H7 (cell line): ENCODE measurements at places on chromosomes 4 and X. TPM values are rescaled to one million over a fixed set of nuclear protein-coding genes. Genes with fewer than 3 reads are reported as not detected.
A peak's percentile ranks its signal among the peaks of the same experiment; 100 is the strongest.

- DNase-seq: peak; percentile 77
These were observed 1.5 kb downstream of the ADRA2C start for GRCh38 chr4:3767570-3768288.

Gene POU3F4
- 0.37 and 0.52 TPM in 2 replicates for total RNA-seq

Gene DMP1
- not detected in 2 replicates for total RNA-seq

DNA sequence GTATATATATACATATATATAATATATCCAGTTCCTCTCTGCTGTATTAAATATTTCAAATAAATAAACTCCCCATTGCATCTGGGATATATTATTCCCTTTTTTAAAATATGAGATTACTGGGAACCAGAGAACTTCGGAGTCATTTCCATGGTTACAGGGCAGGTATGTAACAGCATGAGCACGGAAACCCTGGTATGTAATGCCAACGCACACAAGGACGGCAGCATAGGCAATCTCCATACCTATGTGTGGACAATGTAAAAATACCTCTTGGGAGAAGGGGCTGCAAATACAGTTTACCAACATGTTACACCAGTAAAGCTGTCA, 62.8 kb downstream of the NUDT10 start:
- DNase-seq: no peak

DNA sequence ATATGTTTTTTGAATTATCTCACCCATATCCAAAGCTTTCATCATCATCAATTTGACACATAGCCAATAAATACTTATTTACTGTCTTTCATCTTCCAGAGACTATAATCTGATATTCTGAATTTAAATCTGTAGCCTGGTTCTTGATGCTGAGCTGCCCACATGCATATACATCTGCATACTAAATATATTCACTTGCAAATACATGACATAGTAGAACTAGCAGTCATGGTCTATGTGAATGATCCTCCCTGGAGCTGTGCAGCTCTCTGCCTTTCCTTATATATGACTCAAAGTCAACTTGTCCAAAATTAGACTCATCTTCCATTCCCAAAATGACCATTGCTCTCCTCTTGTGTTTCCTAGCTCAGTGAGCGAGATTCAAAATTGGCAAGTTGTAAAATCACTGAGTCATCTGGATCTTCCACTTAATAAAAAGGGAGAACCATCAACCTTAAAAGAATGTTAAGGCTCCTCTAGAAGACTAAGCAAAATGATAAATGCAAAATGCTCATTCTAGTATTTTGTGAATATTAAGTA, 448.2 kb downstream of the PPARGC1A start:
- no peak for DNase-seq

- DNase-seq: peak; percentile 12
These were observed 2.9 kb downstream of the AR start for GRCh38 chrX:67546496-67547423.

Gene CTAG1B
- total RNA-seq: not detected in 2 replicates

Gene TEX11
- 0.03 and 0.37 TPM in 2 replicates for total RNA-seq

GRCh38 chr4:87073199-87074120, 138.6 kb downstream of the AFF1 start:
- no peak for DNase-seq

Gene CWH43
- not detected in 2 replicates for total RNA-seq

Gene FAM13A
- 7.1 and 13.9 TPM in 2 replicates for total RNA-seq

Gene IGSF1
- 13.4 and 17.8 TPM in 2 replicates for total RNA-seq

Gene LRCH2
- total RNA-seq: 4.5 and 7.5 TPM in 2 replicates

Gene TIGD4
- total RNA-seq: 0.73 and 1.8 TPM in 2 replicates

DNA sequence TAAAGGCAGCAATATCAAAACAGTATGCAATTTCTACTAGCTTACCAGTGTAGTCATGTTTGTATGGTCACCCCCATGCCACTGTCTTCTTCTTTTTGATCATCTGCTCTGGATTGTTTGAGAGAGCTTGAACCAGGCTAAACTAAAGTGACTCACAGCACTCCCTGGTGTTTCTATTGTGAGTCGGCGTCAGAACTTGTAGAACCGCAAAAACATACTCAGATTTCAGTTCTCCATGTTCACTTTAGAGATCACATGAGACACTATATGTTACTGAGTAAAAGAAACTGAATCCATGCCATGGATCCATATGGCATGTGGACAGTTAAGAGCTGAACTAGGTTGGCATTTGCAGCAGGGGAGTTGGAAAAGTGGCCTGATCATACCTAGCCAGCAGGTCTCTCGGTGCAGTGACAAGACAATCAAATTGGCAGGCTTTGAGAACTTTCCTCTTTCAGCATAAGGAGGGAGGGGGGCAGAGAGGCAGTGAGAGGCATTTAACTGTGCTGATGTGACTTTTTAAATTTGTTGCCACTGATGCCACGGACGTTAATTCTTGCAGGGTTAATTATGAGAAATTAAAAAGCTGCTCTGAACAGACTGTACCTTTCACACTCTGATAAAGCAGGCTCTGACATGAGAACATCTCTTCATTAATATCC, 88.4 kb downstream of the AFF2 start:
- DNase-seq: no peak

- no peak for DNase-seq
These were observed 15.8 kb downstream of the ATXN3L start for GRCh38 chrX:13304052-13304451.

DNA sequence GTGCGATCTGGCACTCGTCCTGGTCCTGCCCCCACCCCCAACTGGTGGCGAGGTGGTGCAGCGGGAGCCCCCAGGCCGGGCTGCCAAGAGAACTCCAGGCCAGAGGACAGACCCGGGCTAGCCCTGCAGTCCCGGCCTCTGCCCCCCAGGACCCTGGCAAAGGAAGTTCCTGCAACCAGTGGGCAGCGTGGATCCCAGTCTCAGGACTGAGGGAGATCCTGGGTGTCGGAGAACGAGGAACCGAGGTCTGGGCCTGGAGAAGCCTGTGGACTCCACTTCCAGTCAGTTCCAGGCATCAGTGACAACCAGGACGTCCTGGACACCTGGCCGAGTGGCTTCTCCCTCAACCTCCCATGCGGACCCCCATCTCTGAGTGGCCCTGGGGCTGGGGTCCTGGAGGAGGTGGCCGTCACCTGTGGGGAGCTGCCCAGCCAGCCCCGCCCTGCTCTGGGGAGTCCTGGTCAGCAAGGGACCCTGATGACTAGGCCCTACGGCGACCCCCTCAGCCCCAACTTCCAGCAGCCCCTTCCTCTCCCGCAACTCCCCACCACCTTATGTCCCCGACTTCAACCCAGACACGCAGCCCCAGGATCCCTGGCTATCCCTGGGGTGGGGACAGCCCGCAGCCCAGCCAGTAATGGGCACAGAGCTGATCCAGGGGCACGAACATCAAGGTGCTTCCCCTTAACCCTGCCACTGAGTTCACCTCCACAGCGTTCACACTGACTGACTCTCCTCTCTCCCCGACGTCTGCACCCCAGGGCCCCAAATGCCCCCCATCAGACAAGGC, 53.7 kb upstream of the NKX1-1 start:
- peak; percentile 75 for DNase-seq
